Activated T-helper 1 cell treated with Interleukin-2 at 50 U/mL for 16 hours (primary cell): ENCODE measurements at places on chromosomes 4 and X.

DNA sequence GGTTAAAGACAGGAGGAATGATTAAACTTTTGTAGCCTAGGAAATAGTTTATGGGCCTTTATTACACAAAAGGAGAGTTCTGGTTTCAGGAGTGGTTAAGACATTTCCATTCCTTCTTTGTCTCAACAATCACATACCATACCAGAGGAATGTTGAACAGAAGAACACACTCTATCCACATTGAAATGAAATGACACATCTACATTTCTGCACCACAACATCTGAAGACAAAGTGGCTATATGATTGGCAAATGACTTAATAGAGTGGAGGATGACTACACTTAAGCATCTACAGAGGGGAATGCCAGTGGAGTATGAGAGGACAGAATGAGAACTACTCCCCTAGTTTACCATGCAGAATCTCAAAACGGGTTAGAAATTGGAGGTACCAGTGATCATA lies 8.0 kb downstream of the CYP2U1 start:
- no peak for DNase-seq

DNA sequence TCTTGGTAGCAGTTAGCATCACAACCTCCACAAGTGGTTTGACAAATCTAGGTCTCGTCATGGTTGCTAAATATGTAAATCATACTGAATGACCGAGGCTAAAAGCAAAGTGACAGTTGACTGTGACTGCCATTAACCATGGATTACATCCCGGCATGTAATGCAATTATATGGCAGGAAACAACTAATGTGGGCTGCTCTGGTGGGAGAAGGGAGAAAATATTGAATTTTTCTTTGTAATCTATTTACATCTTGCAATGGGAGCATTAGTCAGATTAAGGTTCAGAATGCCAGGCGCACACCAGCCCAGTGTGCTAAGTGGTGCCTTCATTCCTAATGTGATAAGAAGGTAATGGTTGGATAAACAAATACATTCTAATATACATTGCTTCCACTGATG lies 35.8 kb downstream of the UNC5C start:
- no peak for DNase-seq

DNA sequence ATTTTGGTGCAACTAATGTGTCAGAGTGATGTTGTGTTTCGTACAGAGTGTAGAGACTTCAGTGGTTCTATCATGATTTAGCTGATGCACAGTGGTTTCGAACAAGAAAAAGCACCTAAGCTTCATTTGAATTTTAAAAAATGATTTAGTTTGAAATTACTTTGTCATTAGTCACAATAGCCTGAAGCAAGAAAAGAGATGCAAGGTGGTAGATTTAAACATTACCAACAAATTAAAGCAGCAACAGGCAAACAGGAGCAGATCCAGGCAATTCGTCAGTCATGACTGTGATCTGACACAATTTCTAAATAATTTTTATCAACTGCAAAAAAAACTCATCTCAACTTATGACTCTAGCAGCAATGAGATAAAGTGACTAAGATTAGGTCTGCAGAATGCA lies 24.6 kb upstream of the COX7B2 start:
- no peak for DNase-seq

- no peak for DNase-seq
These were observed 179.0 kb downstream of the COX7B2 start for GRCh38 chr4:46730075-46730474.

GRCh38 chr4:11929080-11929479 lies 500.4 kb upstream of the HS3ST1 start:
- DNase-seq = no peak

DNA sequence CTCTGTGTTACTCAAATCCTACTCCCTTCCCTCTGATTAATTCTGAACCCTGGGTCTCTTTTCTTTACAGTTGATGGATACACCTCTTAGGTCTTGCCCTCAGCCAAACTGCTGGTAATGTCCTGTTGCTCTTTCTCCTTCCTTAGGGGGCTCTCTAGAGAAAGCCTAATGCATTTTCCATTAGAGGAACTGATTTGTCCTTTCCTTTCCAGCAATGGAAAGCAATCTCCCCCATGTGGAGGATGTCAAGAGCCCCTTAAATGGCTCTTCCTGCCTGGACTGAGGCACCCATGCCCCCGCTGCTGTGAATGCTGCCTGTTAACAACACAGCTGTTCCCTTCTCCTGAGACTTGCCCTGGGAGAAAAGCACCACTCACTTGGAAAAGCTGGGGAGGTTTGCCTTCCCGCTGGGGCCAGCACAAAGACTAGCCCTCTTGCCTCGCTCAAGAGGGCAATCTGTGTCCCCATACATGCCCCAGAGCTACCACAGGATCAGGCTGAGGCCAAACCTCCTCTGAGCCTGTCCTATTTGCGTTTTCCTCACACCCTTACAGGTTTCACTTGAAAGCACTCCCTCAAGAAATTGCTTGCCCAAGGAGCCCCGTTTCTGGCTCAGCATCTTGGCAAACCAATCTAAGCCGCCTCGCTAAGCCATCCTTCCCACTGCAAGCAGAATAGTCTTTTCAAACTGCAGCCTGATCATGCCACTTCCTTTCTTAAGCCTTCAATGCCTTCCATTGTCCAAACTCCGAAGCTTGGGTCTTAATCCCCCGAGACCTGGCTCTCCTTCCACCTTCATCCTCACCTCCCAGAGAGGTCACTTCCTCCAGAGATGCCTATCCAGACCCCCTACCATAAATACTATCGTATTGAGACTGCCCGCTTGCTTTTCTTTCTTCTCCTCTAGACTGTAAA lies 23.2 kb upstream of the SMIM20 start:
- DNase-seq = no peak

- no peak for DNase-seq
These were observed 179.5 kb downstream of the HS6ST2 start for GRCh38 chrX:132778917-132779316.

DNA sequence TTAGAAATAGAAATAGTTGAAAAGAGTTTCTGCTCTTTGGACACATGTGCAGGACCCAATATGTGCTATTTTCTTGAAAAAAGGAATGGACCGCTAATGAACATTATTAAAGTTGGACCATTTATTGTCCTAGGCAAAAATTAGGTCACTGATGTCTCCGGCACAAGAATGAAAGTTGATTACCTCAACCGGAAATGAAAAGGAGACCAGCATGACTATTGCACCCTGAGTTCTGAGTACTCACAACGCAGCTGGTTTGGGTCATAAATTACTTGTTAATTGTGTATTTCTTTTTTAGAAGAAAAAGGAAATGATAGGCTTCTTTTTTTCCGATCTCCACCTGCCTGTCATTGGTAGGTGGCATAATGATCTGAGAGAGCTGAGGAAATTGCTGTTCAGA lies 232.7 kb downstream of the ARHGAP24 start:
- DNase-seq = no peak

DNA sequence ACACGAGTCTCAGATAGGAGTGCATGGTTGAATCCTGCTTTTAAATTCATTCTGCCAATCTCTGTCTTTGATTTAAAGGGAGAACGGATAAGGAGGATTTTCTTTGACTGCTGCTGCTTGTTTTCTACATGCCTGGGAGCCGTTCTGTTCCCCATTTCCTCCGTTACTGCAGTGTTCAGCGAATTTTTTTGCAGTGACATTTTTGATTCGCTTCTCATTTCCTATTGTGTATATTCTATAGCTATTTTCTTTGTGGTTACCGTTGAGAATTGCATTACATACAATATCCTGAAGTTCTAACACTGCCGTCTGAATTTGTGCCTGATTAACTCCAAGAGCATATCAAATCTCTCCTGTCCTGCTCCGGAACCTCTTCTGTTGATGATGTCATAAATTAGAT lies 14.8 kb upstream of the MAEA start:
- DNase-seq = no peak

DNA sequence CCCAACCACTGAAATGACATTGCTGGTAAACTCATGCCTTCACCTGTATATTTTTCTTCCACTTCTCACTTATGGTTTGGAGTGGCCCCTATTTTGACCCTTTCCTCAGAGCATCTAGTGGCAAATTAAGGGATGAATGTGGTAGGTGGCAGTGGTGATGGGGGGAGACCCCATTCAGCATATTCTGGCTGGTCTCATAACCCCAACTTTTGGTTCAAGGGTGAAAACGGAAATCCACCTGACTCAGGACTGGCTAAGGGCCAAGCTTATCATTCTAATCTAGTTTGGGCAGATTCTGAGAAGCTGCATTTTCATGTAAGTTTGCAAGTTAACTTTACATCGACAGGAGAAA lies 47.0 kb upstream of the NSUN7 start:
- no peak for DNase-seq
